ENCODE measurements at places on chromosomes 4 and X.

- peak; percentile 54 for DNase-seq
Measured at GRCh38 chrX:107451731-107452130, 2.3 kb downstream of the FRMPD3 start.

GRCh38 chr4:2304321-2304876 lies 42.5 kb upstream of the MXD4 start:
- no peak for DNase-seq

DNA sequence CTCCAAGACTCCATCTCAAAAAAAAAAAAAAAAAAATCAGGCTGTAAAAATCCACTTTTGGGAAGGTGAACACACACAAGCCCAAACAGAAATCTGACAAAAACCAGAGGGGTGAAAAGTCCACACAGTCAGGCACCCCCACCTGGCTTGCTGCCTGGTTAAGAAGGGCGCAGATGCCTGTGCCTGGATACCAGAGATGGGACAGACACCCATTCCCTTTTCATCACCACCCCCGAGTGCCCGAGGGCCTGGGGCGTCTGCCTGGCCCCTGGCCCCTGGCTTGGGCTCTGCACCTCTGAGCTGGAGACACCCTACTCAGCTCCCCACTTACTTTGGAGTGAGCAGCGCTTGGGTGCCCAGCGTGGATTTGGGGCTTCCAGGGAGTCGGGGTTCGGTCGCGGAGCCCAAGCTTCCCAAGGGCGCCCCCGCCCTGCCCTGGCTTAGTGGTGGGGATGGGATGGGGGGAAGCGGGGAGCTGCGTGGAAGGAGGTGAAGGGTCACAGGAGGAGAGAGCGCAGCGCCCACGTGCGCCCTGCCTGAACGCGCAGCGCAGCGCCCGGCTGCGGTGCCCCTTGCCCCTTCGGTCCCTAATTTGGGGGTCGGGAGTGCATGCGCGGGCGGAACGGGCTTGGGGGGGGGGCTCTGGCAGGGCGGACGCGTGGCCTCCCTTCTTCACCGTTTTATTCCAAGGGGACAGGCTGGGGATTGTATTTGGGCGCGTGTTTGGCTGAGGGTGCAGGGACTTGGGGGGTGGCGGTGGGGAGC lies 11.3 kb downstream of the SHOX start:
- DNase-seq: no peak

GRCh38 chr4:85474356-85474755 lies 594 bp upstream of the ARHGAP24 start:
- DNase-seq: no peak

- DNase-seq: no peak
Measured at GRCh38 chr4:182717788-182718583, 199.2 kb downstream of the DCTD start.

- DNase-seq: no peak
Measured at GRCh38 chr4:145452447-145453162, 29.0 kb upstream of the SMAD1 start.

DNA sequence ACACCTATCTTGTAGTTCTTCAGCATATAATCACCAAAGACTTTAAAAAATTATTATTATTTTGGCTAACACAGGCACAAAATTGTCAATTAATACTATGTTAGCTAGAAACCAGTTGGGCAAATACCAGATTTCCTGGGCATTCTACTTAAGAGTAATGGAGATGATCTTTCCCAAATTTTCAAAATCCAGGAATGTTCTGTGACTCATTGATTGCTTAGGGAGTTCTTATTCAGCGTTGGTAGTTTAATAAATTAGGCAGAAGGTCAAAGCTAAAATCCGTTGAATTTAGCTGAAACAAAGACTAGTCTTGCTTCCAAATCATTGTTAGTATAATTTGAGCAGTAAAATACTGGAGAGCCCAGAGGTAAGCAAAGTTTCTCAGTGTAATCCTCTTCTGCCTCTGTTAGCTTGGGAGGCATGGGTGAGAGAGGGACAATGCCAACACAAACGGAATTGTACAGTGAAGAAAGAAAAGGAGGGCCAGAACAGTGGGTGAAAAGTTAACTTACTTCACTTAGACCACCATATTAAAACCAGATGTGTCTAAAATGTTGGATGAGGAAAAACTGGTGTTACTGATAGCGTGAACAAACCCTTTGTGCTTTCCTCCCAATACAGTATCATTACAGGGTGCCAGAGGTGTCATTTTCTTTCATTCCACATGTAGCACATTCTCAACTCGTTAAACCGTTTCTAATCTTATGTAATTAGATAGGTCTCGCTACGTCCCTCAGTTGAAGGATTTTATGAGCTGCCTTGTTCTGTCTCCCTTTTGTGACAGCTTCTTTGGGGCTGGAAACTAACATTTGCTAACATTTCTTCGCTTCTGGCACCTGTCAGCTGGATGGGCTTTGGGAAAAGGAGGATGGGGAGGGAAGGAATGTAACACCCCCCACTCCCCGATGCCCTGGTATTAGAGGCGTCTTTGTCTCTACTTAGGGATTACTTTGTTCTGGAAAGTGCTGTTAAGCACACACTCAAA lies 87.4 kb upstream of the CITED1 start:
- DNase-seq: no peak

DNA sequence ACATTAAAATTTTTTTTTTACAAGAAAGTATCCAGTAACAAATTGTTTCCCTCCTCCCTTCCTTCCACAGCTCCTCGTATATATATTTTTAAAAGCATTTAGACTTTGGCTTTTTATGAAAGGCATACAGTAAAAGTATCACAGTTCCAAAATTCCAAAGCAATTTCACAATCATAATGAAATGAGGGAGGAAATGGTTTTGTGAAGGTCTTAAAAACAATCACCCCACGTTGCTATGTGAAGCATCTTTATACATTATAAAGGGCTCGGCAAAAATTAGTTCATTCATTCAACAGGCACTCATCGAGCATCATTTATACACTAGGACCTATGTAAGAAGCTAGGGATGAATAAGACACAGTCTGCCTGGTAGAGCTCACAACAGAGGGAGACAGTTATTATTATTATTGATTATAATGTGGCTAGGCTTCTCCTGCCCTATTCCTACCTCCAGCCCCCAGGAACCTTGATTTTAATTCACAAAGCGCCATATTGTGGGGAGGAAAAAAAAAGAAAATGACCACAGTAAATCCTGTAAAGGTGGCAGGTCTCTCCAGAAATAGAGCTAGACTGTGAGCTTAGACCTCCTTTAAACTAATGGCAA lies 239.9 kb downstream of the MAML3 start:
- DNase-seq: peak; percentile 35

GRCh38 chr4:23412701-23413100 lies 477.1 kb downstream of the PPARGC1A start:
- DNase-seq: no peak

DNA sequence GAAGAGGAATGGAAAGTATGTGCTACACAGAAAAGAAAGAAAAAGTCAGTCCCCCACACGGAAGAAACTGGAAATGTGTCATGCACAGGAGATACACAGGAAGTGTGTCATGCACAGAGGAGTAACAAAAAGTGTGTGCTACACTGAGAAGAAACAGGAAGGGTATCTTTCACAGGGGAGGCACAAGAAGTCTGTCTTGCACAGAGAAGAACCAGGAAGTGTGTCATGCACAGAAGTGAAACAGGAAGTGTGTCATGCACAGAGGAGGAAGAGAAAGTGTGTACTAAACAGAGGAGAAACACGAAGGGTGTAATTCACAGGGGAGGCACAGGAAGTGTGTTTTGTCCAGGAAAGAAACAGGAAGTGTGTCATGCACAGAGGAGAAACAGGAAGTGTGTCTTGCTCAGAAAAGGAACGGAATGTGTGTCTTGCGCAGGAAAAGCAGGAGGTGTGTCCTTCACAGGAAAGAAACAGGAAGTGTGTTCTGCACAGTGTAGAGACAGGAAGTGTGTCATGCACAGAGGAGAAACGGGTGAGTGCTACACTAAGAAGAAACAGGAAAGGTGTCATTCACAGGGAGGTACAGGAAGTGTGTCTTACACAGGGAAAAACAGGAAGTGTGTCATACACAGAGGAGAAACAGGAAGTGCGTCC lies 527.2 kb upstream of the PRKX start:
- no peak for DNase-seq

DNA sequence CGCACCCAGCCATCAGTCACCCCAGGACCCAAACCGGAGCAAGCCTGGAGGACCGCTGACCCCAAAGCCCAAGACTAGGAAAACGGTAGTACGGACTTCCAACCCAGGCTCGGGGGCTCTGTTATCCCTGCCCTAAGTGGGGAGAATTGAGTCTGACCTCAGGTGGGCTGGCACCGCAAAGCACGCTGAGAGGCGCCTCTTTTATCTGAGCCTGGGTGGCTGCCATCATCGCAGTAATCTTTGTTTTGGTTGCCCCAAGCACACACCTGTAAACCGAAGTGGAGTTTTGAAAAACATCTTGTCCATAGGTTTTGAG lies 894 bp upstream of the SH3RF1 start:
- no peak for DNase-seq

DNA sequence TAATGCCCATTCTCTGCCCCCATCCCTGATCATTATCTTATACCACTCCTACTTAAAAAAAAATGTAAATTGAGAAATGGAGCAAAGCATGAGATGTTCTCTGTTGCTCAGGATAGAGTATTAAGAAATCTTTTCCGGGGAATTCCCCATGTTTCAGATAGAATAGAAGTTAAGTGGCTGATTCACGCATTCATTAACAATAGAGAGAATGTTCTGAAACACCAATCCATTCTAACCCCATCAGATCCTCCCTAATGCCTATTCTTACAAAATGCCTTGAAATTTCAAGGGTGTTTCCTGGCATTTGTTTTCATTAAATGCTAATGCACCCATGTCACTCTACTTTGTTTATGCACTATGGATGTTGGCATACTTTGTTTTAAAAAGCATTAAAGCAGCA lies 101.1 kb downstream of the AREG start:
- DNase-seq: no peak

DNA sequence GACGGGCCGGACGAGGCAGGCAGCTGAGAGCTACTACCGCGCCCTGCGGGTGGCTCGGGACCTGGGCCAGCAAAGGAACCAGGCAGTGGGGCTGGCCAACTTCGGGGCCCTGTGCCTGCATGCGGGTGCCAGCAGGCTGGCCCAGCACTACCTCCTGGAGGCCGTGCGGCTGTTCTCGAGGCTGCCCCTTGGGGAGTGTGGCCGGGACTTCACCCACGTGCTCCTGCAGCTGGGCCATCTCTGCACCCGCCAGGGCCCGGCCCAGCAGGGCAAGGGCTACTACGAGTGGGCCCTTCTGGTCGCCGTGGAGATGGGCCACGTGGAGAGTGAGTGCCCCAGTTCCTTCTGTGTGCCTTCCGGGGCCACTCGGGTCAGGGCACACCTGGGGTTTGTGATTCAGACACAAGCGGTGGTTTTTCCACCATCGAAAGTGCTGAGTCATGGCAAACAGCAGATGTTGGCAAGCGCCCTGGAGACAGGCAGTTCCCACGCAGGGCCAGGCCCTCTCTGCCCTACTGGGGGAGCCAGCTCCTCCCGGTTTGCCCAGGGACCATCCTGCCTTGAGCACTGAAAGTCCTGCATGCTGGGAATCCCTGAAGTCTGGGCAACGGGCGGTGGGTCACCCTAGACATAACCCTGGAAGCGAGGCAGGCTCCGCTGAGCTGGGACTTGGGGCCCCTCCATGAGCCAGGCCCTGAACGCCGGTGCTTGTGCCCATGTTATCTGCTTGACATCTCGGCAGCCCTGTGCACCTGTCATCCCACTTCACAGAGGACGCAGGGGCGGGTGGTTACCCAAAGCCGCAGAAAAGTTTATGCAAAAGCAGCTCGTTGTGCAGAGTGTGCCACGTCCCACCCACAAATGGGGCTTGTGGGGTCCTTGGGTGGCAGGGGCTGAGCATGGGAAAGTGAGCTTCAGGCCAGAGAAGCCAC lies 29.5 kb downstream of the SH3TC1 start:
- peak; percentile 68 for DNase-seq

DNA sequence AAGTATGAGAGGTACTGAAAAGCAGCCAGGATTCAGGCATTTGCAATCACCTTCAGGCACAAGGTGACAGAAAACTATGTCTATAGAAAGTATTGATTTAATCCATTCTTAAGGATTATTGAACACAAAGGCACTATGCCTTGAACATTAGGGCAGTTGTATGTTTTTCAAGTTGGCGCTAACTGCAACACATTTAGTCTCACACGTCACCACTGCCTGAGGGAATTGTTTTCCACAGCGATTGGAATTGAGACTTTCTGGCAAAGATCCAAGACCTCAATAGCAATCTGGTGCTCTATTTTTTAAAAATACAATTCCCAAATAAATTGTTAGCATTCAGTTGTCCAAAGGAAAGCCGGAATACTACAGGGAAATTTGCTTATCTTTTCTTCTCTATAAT lies 52.7 kb upstream of the FTHL17 start:
- DNase-seq: peak; percentile 9
